Foreskin fibroblast (primary cell): ENCODE measurements at places on chromosomes 1 and 21.
A peak's percentile ranks its signal among the peaks of the same experiment; 100 is the strongest.

GRCh38 chr1:197199923-197200271 is 53.4 kb upstream of the ASPM start:
- DNase-seq = no peak

GRCh38 chr1:227369102-227369760 is 50.9 kb upstream of the CDC42BPA start:
- no peak for DNase-seq

- DNase-seq = no peak
Observed at GRCh38 chr1:23188434-23188884, 19.8 kb upstream of the LUZP1 start.

DNA sequence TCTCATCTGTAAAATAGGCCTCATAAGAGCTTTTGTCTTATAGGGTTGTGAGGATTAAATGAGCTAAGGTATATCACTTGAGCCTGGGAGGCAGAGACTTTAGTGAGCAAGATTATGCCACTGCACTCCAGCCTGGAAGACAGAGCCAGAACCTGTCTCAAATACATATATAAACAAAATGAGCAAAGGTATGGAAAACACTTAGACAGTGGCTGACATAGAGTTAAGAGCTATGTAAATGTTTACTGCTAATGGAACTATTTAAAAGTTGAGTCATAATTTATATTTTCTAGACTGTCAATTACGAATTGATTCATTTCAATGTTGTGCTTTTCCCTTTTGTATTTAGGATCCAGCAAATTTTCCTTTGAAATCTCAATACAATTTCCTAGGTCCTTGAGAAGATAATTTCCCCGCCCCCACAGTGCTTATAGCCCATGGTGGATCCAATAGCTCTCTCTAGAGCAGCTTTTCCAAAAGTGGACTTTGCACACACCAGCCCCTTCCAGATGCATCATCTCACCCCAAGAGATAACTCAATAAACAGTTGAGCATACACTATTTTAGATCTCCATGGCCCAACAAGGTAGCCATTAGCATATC is 21.8 kb upstream of the RUNX3 start:
- DNase-seq = no peak

DNA sequence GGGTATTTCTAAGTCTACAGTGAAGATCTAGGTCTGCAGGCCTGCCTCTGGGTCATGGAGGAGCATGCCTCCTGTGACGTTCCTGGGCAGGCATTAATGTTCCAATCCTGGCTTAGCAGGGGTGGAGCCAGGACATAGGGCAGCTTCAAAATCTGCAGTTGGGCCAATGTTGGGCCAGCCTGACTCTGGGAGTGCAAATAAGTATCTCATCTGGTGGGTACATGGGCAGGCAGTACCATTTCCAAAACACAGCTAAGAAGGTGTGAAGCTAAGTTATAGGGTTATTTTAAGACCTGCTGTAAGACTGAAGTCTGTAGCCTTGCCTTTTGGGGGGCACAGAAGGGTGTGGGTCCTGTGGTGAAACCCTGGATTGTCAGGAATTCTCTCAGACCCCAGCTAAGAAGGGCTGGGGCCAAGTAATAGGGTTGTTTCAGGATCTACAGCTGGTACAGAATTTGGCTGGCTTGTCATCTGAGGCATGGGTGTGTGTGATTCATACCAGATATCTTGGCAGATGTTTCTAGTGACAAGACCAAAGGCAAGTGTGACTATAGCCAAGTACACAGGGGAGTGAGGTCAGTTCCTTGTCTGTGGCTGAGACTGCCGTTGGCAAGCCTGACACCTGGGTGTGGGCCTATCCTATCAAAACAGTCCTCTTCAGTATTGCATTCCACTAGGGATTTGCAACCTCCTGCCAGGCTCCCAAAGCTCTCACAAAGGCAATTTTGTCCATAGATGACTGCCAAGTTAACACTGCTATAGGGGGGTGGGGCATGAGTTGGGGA is 468.7 kb upstream of the B3GALT2 start:
- DNase-seq = peak; percentile 22

- no peak for DNase-seq
Observed at GRCh38 chr1:157833145-157833544, 8.5 kb downstream of the CD5L start.

- peak; percentile 63 for DNase-seq
Observed at GRCh38 chr1:223747838-223748335, 35.5 kb downstream of the CAPN2 start.

- no peak for DNase-seq
Observed at GRCh38 chr1:107739201-107739600, 225.8 kb downstream of the VAV3 start.

DNA sequence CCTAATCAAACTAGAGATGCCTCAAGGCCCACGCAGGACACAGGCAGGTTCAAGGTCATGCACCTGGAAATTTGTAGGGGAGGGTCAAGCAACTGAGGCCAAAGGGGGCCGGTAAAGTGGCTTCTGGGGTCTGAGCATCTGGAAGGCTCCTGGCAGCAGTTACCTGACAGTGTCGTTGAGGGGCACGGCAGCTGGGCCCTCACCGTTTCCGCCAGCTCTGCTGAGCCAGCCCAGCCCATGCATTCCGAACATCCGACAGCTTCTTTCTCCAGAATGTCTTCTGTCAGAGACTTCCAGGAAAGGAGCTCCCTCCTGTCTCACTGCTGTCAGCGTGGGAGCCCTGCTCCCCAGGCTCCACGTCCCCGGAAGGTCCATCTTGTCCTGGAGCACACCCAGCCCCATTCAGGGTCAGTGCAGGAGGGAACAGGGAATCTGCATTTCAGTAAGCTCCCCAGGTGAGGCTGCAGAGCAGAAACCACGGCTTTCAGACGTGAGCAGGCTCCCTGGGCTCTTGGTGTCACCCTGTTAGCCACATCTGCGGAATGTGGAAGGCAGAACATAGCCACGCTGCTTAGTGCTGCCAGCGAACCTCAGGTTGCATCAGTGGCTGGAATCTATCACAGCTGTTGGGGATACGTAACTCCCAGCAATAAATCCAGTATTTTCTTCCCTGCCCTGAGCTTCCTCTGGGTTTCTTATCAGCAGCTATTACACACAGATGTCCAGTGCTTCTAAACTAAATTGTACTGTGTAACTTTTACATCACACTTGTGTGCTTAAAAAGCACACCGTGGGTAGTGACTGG is 36.3 kb upstream of the FAM3B start:
- DNase-seq = peak; percentile 54
